ENCODE measurements at places on chromosomes 3 and 15.

- no peak for DNase-seq
Measured at GRCh38 chr15:69794645-69795469, 302.9 kb downstream of the TLE3 start.

GRCh38 chr3:31009881-31010280 lies 115.4 kb upstream of the GADL1 start:
- no peak for DNase-seq

DNA sequence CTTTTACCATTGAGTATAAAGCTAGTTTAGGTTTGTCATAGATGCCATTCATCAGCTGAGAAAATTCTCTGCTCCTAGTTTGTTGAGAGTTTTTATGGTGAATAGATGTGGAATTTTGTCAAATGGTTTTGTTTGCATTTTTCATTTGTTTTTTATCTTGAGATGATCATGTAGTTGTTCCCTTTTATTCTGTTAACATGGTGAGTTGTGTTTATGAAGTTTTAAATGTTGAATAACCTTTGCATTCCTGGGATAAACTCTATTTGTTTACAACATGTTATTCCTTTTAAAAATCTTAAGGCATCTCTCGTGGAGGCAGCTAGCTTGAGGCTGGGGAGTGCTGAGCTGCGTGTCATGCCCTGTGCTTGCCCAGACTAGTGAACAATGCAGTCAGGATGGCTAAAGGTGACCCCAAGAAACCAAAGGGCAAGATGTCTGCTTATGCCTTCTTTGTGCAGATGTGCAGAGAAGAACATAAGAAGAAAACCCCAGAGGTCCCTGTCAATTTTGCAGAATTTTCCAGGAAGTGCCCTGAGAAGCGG lies 48.5 kb downstream of the ANAPC13 start:
- no peak for DNase-seq

DNA sequence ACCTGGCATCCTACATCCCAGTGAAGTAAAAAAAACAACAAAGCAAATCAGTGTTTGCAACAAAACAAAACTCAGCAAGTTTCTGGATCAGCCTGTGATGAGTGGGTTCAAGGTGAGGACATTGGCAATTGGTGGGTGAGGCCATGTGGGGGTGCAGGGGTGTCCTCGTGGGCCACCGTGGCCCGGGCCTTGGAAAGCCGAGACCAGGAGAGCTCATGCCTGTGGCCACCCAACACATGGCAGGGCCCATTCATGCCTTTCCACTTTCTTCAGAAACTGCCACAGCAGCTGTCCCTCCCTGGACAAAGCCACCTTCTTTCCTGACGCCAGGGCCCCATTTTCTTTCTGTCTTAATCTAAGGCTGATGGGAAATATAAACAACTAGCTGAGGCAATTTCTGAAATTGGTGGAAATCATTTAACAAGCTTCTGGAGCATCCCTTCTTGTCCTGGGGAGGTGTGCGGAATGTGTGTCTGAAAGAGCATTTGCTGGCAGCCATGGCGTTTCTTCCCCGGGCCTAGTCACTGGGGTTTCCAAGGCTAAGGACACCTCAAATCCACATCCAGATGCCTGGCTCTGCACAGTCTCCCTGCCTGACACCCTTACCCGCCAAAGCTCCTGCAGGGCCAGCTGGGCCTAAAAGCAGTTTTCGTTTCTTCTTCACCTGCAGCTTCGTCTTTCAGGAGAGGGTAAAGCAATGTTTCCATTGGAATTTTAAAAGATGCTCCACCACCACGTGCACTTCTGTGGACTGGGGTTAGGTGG lies 34.1 kb upstream of the SFMBT1 start:
- no peak for DNase-seq

- DNase-seq, result no peak
Measured at GRCh38 chr3:31948280-31948679, 32.8 kb downstream of the OSBPL10 start.

DNA sequence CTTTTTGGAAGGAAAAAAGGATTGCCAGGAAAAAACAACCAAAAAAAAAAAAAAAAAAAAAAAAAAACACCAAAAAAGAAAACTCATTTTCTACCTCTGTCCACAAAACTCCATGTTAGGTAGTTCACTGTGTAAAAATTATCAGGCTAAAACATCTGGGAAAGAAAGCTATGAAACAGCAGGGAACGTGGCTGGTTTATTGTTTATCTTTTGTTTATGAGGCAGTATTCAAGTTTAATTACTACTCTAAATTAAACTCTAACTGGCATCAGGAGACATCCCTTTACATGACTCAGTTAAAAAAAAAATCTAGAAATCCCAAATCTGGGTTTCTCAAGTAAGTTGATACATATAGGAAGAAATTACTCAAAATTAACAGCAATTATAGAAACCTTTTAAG lies 21.8 kb downstream of the MEIS2 start:
- no peak for DNase-seq

GRCh38 chr3:6182476-6182875 lies 678.4 kb upstream of the GRM7 start:
- DNase-seq, result no peak

DNA sequence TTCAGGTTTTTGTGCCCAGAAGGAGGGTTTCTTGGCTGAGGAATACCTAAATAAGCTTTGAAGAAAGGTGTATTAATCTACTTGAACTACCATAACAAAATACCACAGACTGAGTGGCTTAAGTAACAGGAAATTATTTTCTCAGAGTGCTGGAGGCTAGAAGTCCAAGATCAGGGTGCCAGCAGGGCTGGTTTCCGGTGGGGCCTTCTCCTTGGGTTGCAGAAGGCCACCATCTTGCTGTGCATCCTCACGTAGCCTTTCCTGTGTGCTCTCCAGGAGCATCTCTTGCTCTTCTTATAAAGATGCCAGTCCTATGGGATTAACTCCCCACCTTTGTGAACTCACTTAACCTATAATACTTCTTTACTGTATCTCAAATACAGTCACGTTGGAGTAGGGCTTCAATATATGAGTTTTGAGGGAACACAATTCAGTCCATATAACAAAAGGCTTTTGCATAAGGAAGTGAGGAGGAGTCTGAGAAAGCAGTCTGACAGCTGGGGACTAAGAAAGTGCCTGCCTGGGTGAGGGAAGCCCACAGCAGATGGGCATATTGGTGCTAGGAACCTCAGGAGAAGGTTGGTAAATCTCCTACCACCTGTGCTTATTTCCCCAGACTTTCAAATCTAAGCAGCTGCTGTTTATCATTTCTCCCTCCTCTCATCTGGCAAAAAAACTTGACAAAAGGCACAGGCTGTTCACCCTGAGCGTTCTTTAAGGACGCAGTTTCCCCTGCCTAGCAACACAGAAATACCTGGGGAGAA lies 89.6 kb upstream of the CBLB start:
- DNase-seq, result no peak

DNA sequence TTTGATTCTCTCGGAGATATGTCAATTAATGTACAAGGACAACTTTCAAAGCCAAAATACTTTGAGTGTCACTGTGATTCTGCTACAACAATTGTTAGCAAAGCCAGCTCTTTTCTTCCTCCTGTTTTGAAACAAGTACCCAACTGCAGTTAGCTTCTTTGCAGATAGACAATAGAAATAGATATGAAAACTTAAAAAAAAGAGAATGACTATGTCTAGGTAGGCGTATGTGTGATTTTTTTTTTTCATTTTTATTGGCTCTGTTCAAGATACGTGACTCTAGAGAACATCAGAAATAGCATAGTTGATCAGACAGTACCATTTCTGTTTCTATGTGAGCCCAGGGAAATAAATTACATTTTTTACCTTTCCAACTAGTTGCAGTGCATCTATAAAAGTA lies 142.9 kb upstream of the CNTN4 start:
- no peak for DNase-seq

DNA sequence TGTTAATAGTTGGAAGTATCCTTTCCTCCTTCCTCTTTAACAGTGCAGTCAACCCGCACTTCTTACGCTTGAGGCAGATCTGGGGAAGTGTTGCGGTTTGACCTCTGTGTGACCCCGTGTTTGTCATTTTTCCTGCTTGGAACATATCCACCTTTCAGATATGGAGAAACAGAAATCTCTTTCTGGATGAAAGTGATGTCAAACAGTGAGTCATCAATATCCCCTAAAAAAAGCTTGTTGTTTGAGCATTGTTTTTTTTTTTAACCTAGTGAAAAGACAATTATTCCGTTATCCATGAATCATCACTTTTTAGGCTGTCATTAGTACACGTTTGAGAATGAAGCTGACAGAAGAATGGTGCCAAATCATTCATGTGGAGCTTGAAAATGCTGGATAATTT lies 293.7 kb downstream of the ARPP21 start:
- DNase-seq, result peak; percentile 59

DNA sequence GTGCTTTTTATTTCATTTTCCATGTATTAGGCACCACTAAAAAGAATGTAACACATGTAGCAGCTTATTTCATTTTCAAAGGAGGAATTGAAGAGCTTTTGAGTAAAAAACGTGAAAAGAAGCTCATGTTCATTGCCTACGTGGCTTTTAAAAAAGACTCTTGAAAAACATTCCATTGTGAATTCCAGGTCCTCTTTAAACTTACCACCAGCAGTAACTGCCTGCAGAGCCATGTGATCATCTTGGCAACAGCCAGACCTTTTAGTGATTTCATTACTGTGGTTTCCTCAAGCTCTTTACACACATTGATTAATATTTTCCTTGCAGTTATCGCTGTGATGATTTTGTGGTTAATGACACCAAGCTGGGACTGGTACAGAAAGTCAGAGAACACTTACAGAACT lies 43.8 kb upstream of the FBXL22 start:
- DNase-seq, result peak; percentile 63

GRCh38 chr3:169158379-169158778 lies 505.1 kb downstream of the MECOM start:
- DNase-seq, result no peak

- no peak for DNase-seq
Measured at GRCh38 chr15:33461671-33462070, 150.9 kb downstream of the RYR3 start.

DNA sequence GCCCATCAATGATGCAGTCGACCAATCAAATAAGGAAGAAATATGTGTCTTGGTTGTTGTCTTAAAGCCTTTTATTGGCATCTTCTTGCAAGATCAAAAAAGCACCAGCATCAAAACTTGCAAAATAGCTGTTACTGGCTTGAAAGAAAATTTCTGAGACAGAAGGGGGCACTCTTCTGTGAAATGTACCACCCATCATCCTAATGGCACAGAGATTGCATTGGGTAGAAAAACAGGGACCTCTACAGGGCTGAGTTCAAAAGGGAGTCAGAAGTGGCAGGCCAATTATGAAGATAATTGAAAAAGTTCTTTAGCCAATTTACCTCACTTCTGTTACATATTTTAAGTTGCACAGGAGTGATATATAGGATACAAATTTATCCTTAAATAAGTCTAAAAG lies 122.3 kb upstream of the GPR149 start:
- DNase-seq, result no peak

- no peak for DNase-seq
Measured at GRCh38 chr15:71712182-71712581, 98.2 kb upstream of the NR2E3 start.

DNA sequence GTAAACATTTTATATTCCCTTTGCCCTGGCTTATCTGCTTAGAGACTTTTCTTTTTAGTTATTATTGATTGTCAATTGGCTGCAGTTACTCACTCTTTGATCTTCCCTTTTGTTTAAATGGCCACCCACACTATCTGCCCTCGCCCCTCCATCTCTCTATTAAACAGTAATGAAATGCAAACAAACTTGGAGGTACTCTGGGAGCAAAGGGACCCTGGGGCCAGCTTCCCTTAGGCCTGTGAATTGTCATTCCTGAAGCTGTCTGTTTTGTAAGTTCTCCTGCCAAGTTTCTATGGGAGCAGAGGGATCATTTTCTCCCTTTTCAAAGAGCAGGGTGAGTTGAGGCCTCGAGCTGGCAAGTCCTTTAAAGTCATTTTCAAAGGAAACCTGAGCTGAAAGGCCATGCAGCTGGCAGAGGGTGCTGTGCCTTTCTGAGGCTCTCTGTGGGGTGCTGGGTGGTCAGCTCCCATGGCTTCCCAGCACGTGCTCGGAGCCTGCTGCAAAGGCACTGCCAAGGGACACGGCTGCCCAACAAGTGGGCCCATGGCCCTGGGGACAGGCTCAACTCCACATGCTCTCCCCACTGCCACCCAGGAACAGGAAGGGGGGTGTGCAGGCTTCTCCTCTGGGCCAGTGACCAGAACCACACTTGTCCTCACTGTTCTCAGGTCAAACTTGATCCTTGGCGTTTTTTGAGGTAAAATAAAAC lies 17.4 kb upstream of the RTP2 start:
- DNase-seq, result no peak

DNA sequence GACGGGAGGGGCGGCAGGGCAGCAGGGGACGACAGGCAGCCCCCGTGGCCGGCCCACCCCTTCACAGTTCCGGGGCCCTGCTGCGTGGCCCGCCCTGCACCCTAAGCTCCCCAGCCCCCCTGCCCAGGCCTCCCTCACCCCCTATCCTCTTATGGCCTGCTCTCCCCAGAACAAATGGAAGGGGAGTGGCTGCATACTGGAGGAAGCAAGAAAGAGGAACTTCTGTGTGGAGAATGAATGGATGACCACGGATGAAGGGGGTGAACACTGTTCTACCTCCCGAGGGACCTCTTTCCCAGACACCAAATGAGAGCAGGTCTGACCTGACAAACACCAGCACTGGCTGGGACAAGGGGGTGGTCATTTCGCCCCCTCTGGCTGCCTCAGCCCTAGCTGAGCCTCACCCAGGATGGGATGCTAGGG lies 25.0 kb downstream of the SEC61A1 start:
- peak; percentile 61 for DNase-seq

- no peak for DNase-seq
Measured at GRCh38 chr3:177758126-177758525, 560.8 kb upstream of the TBL1XR1 start.

GRCh38 chr15:83320404-83320803 lies 35.9 kb upstream of the BNC1 start:
- no peak for DNase-seq

GRCh38 chr15:98543237-98543636 lies 105.1 kb upstream of the IGF1R start:
- no peak for DNase-seq

DNA sequence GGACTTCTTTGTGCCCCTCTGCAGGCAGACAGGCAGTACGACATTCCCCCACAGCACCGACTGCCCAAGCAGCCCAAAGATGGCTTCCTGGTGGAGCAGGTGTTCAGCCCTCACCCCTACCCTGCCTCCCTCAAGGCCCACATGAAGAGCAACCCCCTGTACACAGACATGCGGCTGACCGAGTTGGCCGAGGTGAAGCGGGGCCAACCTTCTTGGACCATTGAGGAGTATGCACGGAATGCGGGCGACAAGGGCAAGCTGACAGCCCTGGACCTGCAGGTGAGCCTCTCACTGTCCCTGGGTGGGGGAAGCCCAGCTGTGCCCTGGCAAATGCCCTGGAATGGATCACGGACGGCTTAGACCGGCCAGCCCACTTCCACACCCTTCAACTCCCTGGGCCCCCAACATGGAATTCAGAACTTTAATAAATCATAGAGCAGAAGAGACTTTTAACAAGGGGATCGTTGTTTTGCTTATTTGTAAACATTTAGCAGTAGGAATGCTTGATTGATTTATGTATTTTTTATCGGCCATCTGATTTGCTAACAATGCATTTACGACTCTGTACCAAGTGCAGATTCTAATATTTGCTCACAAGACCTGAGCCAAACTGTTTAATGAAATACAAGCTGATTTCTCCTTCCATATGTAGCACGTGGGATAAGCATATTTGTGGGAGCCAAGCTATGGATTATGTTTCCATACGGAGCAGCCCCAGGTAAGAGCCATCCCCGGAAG lies 31.1 kb downstream of the MINAR1 start:
- no peak for DNase-seq

- no peak for DNase-seq
Measured at GRCh38 chr15:29522373-29523276, 253.0 kb upstream of the NSMCE3 start.
